Thyroid gland (tissue), 4 donors: ENCODE measurements at places on chromosomes 2 and 18.

DNA sequence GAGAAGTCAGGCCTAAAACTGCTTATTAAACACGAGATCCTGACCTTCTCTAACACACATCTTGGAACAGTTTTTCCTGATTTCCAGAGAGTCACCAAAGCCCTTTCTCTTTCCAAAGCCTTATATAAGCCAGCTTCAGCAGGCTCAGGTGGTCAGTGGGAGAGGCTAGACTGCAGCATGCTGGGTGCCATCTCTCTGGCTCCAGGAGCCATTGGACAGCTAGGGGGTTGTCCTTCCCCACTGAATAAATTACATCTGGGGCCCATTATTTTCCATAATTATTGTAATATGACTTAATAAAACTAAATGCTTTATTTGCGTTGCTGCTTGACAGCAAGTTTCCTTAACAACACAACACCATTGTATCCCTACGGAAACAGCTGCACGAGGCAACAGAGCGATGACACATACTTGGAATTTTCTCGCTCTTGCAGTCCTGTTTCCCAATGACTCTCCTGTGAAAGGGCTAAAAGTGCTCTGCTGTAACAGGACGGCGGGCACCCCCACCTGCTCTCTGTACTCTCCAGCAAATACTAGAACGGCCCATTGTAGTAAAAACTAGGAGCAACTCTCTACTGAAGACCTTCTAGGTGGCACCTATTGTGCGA is 160.6 kb downstream of the RNF144A start:
- H3K4me3 ChIP-seq: no peak overlapping the region
- no peaks in the 10 kb centered on the region for H3K4me1 ChIP-seq
- DNase-seq: no peak

DNA sequence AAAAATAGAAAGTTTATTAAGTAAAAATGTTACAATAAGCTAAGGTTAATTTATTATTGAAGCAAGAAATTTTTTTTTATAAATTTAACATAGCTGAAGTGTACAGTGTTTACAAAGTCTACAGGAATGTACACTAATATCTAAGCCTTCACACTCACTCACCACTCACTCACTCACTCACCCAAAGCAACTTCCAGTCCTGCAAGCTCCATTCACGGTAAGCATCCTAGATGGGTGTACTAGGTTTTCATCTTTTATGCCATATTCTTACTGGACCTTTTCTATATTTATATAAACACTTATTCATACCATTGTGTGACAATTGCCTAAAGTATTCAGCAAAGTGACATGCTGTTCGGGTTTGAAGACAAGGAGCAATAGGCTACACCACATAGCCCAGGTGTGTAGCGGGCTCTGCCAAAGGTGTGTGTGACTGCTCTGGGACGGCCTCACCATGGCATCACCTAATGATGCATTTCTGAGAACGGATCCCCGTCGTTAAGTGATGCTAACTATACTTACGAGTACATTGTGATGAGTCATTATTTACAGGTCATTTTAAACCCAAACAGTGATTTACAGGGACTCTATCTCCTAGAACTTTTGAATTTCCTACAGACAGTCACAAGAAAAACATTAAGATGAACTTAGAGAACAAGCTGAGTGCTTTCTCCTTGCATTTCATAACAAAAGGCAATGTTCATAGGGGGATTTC is 76.3 kb upstream of the ID2 start:
- H3K4me3 ChIP-seq: no peak overlapping the region
- DNase-seq: no peak
- no peaks in the 10 kb centered on the region for H3K27me3 ChIP-seq

DNA sequence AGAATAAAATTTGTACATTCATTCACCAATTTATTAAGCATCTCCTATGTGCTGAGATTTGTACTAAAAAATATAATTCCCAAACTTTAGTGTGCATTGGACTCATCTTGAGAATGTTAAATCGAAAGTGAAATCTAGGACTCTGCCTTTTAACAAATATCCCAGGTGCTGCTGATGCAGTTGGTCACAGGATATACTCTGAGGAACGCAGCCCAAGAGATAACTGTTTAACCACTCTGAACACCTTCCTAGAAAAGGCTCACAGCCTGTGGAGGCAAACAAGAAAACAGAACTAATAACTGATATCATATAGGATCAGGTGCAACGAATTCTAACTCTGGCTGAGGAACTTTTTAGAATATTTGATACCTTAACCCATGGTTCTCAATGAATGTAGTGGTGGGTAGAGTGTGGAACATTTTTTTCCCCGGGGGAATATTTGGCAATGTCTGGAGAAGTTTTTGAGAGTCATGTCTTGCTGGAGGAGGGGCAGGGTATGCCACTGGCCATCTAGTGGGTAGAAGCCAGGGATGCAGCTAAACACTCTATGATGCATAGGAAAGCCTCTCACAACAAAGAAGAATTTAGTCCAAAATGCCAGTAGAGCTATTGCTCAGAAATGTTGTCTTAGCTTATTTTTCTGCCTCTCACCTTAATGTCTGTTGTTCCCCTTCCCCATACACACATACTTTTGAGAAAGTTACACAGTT is 96.5 kb downstream of the EHBP1 start:
- no peaks in the 10 kb centered on the region for H3K36me3 ChIP-seq
- DNase-seq: no peak
- no peak overlapping the region for H3K4me3 ChIP-seq

DNA sequence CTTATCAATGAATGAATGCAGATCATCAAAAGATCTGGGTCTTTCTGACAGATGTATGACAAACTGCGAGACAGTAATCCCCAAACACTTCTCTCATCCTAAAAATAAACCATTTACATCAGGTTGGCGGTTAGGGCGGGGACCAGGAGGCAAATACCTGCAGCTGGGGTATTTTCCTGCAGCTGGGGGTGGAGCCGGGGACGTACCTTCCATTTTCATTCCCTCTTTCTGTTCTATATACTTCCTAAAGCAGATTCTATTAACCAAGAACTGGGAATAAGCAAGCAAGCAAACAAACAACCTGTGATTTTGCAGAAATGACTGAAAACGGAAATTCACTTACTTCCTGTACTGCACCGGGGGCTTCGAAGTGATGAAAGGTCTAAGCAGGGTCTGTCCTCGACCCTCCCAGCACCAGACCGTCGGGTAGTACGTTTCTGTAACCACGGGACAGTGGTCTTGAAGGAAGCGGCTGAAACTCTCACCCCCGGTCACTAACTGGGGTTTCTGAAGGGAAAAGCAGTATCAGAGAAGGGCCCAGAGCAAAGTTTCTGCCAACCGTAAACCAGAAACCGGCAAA is 1.2 kb downstream of the ABHD3 start:
- H3K4me3 ChIP-seq: peak overlapping the region; percentile 83
- H3K4me1 ChIP-seq: no peaks in the 10 kb centered on the region
- DNase-seq: peak; percentile 9
- no peaks in the 10 kb centered on the region for H3K27me3 ChIP-seq
- H3K36me3 ChIP-seq: no peaks in the 10 kb centered on the region

DNA sequence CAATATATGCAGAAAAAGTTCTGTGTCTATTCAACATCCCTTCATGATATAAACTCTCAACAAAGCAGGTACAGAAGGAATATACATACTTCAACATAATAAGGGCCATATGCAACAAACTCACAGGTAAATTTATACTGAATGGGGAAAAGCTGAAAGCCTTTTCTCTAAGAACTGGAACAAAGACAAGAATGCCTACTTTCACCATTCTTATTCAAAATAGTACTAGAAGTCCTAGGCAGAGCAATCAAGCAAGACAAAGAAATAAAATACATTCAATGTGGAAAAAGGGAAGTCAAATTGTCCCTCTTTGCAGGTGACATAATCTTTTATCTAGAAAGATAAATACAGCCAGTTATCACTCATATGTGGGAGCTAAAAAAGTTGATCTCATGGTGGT is 116.3 kb downstream of the ACVR1 start:
- H3K27ac ChIP-seq: no peak overlapping the region
- H3K27me3 ChIP-seq: no peaks in the 10 kb centered on the region
- peaks cover 12% of the 10 kb centered on the region for H3K36me3 ChIP-seq
- no peak for DNase-seq
- no peak overlapping the region for H3K4me3 ChIP-seq

DNA sequence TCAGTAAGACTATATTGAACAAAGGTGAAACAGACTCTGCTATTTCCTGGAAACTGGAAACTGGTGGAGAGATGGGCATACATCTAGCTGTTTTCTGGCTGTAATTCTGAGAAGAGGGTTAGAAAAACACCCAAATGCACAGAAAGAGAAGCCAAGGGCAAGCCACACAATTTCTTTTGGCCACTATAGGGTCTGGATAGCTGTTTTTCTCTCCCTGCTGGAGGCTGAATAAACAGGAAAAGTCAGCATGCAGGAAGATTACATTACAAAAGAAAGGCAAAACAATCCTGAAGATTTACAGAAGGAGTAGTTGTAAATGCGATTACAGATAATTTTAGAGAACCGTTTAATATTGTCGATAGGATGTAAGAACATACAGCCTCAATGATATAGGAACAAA is 186.2 kb upstream of the REG3G start:
- no peak for DNase-seq
- no peaks in the 10 kb centered on the region for H3K27me3 ChIP-seq
- H3K4me1 ChIP-seq: no peaks in the 10 kb centered on the region
- H3K36me3 ChIP-seq: no peaks in the 10 kb centered on the region

DNA sequence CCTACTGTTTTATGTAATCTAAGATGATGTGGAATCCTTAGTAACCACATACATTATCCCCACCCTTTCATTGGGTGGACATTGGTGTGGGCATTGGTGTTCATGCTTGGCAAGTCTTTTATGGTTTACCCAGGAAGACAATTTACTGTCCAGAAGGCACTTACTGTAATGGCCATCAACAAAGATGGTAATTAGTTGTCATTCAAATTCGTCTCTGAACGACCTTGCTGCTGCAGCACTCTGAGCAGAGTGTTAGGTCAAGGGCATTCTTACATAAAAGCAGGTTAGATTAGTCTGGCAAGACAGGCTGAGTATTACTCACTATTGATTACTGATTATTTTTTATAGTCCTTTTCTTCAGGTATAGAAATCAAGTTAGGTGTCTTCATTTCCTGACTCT is 447.9 kb downstream of the XIRP2 start:
- no peaks in the 10 kb centered on the region for H3K36me3 ChIP-seq
- DNase-seq: no peak
- no peak overlapping the region for H3K27ac ChIP-seq
- H3K4me3 ChIP-seq: no peak overlapping the region
- no peaks in the 10 kb centered on the region for H3K27me3 ChIP-seq

- DNase-seq: no peak
- H3K27ac ChIP-seq: no peak overlapping the region
- no peaks in the 10 kb centered on the region for H3K27me3 ChIP-seq
- no peaks in the 10 kb centered on the region for H3K36me3 ChIP-seq
Measured at GRCh38 chr18:53033128-53033527, 693.1 kb downstream of the DCC start.
